Activated CD8-positive, alpha-beta memory T cell treated with anti-CD3 and anti-CD28 coated beads for 1 hour (primary cell): ENCODE measurements at places on chromosomes 3 and 15.
A peak's percentile ranks its signal among the peaks of the same experiment; 100 is the strongest.

GRCh38 chr3:67296039-67296892, 298.2 kb downstream of the KBTBD8 start:
- no peak for DNase-seq

GRCh38 chr15:98842192-98842972, 165.2 kb downstream of the PGPEP1L start:
- no peak for DNase-seq

- no peak for DNase-seq
Observed at GRCh38 chr3:172564499-172564898, 41.3 kb upstream of the TNFSF10 start.

- DNase-seq: peak; percentile 68
Observed at GRCh38 chr3:100334488-100335351, at the start of gene NIT2. TSS of gene NIT2 (plus strand) at chr3:100334757. CDS start at chr3:100334792, 35 bp downstream.

- no peak for DNase-seq
Observed at GRCh38 chr3:76824658-76825240, 215.2 kb upstream of the ROBO2 start.

GRCh38 chr3:40109641-40110490, 199.6 kb upstream of the EIF1B start:
- no peak for DNase-seq

DNA sequence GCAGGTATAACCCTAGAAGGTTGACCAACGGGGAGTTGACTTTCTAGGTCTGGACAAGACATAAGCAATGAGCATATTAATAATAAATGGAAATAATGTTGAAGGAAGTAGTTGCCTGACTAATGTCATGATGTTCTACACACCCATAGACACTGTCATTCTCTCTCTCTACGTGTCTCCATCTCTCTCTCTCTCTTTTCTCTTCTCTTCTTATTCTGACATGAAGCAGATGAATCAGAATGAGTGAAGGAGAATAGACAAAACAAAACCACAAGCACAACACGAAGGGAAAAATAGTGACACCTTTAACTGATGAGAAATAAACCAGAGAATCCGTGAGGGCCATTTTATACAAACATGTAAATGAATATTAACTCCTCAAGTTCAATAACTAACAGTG, 26.7 kb upstream of the CCDC80 start:
- DNase-seq: no peak

GRCh38 chr3:16595778-16596177, 9.4 kb downstream of the DAZL start:
- DNase-seq: no peak

GRCh38 chr3:43015991-43016865, 37.1 kb downstream of the GASK1A start:
- no peak for DNase-seq

DNA sequence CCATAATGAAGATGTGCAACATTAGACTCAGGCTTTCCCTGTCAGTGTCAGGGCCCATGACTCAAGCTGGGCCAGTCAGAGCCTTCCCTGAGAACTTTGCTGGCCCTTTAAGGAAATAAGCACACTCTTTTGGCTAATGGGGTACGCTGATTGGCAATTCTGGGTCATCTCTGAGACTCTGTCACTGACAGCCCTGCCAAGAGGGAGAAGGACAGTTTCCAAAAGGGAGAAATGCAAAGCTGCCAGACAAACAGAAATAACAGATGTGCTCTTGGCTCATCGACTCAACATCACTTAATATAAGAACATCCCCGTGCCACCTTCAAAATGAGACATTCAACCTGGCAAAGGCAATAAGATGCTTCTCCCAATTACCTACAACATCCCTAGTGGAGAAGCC, 491.9 kb upstream of the PROK2 start:
- no peak for DNase-seq

GRCh38 chr3:50304601-50305000, 1.2 kb upstream of the HYAL1 start:
- no peak for DNase-seq

- DNase-seq: no peak
Observed at GRCh38 chr3:149273096-149273751, 51.6 kb upstream of the CP start.

DNA sequence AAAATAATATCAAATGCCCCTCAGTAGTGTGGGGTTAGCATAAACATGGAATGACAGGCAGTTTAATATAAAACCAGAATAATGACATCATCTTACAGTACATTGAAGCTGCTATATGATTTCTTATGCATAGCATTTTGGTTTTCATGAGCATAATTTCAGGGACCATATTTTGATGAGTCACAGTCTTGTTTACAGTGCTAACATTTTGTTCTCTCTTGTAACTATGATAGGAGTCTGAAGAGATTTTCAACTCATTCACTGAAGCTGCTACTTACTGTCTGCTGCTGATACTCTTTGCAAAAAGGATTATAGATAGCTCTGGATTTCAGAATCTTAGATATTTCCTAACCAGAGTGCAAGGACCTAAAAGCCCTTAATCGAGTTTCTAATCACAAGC, 92.6 kb upstream of the CCDC54 start:
- no peak for DNase-seq

- no peak for DNase-seq
Observed at GRCh38 chr3:155026999-155027591, 53.0 kb upstream of the MME start.

DNA sequence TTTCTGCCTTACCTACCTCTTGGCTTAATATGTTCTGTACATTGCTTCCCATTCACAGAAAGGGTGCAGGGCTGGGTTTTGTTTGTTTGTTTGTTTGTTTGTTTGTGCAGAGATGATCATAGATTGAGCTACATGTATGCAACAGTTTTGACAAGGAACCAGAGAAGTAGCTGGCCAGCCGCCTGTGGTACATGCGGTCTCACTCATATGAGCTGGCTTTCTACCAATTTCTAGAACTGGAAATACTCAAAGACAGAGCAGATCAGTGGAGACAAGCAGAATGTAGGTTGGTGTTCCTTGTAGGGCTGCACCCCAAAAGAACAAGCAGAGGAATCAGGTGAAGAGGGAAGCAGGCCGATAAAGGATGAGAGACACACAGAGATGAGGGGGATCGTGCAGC, 502.7 kb downstream of the SOX2 start:
- DNase-seq: no peak

DNA sequence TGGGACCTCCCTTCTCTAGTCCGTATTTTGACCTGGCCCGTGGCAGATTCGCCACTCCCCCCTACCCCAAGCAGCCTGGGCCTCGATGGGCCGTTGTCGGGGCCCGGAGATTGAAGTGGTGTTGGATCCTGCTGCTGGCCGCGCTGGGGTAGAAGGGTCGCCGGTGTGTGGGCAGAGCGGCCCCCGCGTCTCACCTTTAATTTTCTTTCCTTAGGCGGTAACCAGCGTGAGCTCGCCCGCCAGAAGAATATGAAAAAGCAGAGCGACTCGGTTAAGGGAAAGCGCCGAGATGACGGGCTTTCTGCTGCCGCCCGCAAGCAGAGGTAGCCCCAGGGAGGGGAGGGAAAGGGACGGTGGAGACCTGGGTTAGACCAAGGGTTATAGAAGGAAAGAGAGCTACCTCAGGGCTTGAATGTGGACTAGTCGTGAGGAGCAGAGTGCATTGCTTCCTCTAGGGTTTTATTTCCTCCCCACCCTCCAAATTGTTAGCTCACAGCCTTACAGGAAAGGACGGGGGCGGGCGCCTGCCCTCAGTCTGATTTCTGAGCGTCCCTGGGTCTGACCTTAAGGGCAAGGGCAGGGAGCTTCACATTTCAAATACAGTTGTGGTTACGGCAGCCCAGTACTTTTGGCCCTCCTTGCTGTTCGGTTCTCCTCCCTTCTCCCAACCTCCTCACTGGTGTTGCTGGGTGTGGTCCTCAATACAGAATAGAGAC, 799 bp downstream of the SERF2 start:
- DNase-seq: no peak

GRCh38 chr3:30621576-30621975, 15.2 kb downstream of the TGFBR2 start:
- no peak for DNase-seq

DNA sequence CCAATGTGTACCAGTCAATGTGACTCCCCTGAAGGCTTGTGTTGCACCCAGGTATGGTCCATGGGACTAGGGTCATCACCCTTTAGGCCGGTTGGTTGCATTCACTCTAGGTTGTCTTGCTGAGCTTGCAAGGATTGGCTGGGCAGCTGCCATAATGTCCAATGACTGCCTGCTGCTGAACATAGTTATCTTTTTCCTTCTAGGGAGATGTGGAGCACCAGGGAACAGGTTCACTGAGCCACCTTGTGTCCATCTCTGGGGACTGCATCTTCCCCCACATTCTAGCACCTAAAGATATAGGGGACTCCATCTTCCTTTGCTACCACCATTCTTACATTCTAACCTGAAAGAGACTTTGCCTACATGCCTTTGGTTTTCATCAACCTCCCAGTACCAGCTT, 580.4 kb upstream of the TBL1XR1 start:
- DNase-seq: no peak

DNA sequence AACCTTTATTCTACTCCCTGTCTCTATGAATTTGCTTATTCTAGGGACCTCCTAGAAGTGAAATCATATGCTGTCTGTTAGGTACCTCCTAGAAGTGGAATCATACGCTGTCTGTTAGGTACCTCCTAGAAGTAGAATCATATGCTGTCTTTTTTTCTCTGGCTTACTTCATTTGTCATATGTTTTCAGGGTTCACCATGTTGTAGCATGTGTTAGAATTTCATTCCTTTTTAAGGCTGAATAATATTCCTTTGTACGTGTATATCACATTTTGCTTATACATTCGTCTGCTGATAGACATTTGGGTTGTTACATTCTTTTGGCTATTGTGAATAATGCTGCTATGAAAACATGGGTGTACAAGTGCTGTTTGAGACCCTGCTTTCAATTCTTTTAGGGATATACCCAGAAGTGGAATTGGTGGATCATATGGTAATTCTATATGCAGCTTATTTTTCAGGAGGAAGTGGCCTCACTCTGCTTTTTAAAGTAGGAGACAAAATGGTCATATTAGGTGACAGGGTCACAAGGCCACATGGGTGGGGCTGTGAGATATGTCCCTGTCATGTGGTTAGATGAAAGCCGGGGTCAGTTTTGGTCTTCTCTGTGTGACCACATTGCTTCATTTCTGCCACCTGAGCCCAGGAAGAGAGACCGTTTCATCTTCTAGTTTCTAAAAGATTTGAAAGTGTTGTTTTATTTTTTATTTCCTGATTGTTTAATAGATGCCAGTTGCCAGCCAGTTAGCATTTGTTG, 76.7 kb downstream of the FLNB start:
- no peak for DNase-seq

DNA sequence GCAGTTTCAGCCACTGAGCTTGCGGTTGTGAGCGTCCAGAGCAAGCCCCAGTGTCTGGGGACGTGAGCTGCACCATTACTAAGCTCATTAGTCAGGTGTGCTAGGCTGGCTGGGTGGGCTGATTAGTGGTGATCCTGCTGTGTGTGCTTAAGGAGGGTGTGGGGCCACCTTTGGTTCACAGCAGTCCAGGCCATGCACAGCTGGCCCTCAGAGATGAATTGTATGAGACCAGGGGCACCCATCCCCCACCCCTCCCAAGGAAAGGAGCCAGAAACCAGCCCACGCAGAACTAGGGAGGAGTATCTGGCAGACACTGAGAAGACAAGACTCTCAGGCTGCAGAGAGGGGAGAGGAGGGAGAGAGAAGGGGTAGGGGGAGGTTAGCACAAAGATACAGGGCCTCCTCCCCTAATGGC, 3.8 kb downstream of the TYRO3 start:
- DNase-seq: no peak

DNA sequence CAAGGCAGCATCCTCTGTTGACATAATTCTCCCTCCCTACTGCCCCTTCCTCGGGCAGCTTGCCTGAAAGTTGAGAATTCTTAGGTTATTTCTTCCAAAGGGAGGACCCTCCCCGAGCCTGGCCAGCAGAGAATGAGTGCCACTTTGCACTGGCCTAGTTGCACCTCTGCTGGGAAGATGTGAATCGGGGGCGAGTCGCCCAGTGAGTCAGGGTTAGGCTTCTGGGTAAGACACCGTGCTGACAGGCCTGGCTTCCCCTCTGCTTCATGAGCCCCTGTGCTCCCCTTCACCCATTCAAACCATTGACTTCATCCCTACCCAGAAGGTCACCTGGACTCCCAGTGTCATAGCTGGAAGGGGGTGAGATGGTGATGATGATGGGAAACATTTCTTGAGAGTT, 82.3 kb downstream of the AAGAB start:
- no peak for DNase-seq

DNA sequence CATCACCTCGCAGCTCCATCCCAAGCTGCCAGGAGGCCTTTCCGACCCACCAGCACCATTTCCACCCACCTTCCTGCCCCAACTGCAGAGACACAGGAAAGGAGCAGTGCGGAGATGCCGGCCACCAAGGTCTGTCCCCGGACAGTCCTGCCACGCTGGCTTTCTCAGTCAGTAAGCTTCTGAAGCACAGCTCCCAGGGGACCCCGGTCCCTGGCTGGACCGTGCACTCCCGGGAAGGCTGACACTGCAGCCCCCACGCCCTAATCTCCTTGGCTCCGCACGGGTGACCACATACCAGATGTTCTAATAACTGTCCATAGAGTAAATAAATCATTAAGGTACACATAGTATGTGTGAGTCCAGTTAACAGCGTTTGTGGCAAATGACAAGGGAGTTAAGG, 73.5 kb downstream of the VGLL4 start:
- DNase-seq: no peak
